ENCODE measurements at places on chromosomes 13 and 19.

GRCh38 chr19:12333162-12334159 lies at the start of gene ZNF563:
TSS of gene ZNF563 (minus strand) at chr19:12333633. CDS start at chr19:12333482, 151 bp downstream.
- DNase-seq: peak; percentile 98

DNA sequence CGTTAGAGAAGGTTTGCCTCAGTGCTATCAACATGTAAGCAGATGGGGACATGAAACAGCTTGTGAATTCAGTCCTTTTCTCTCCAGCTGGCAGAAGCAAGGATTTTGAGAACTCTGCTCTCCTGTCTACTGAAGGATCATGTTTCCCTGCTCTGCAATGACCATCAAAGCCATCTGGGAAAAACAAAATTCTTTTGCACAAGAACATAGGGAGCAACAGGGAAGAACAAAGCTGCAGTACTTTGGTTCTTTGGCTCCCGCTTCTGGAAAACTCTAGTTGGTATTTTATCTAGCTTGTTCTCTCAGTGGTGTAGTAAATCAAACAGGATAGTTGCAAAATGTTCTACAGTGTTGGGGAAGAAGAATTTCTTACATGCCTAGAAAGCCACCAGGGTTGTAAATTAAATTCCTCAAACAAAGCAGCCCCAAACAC lies 270.4 kb downstream of the ENOX1 start:
- DNase-seq: peak; percentile 63

DNA sequence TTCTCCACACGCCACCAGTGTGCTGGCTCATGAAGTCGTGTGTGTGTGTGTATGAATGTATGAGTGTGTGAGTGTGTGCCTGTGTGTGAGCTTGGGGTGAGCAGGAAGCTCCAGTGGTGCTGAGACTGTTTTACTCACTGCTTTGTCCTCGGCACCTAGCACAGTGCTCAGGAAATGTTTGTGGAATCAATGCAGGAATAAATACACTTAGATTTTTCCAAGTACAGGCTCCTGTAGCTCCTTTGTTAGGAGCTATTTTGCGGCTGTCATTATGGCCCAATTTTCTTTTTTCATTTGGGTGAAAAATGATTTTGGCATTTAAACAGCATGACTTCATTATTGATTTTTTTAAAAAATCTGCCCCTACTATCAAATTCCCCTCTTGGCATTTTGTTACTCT lies 193.5 kb upstream of the KL start:
- DNase-seq: no peak

GRCh38 chr19:17078036-17078919 lies 2.7 kb downstream of the MYO9B start:
- DNase-seq: no peak

DNA sequence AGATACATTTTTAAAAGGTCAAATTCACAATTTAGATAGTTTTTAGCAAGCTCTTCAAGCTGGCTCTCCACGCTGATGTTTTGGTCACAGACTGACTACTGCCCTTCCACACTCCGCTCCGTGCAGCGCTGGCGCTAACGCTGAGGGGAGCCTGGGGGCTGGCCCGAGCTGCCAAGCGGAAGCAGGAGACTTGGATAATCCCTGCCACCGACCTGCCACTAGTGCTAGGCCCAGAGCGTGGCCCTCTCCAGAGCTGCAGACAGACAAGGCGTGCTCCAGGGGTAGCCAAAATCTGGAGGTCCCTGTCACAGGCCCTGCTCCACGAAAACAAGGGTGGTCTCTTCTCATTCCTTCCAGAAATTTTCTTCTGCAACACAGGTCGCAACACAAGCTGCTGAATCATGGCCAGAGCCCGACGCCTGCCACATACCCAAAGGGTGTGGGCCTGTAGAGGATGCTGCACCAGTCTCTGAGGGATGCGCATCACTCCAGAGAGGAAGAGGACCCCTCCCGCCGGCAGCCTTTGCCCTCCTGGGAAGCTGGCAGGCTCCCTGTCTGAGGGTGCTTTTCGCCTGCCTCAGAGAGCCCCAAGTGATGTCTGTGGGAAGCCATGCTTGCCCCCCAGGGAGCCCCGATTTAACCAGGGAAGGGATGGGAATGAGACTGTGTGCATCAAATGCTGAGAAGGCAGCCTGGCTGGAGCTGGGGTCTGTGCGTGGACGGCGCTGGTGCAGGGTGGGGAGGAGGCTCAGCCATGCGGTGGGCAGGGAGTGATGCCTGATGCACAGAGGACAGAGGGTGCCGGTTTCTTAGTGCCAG lies 21.6 kb downstream of the CAPS start:
- no peak for DNase-seq

DNA sequence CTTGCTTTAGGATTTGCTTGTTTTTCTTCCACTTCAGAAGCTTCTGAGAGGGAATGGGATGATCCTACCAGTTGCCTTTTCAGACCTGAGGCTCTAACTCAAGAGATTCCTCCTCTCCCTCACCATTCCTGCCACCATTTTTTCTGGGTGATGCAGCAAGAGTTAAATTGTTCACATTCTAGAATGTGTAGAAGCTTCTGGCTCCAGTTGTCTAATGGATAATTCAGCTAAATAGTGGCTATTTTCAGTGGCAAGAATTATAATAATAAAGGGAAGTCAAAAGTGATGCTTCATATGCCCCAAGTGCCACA lies 20.9 kb downstream of the BBC3 start:
- DNase-seq: no peak

DNA sequence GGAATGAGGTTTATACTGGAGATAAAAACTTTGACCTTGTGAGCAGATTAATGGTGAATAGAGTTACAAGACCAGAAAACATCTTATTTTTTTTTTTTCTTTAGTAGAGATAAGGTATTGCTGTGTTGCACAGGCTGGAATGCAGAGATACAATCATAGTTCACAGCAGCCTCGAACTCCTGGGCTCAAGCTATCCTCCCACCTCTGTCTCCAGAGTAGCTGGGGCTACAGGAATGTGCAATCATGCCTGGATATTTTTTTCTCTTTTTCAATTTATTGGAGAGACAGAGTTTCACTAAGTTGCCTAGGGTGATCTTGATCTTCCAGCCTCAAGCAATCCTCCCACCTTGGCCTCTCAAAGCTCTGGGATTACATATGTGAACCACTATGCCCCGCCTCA lies 2139.1 kb downstream of the PCDH9 start:
- no peak for DNase-seq

- DNase-seq: peak; percentile 27
Measured at GRCh38 chr19:33052352-33052972, 12.2 kb downstream of the RHPN2 start.
